RPMI7951 (cell line): ENCODE measurements at places on chromosomes 7 and 10. TPM values are rescaled to one million over a fixed set of nuclear protein-coding genes. Genes with fewer than 3 reads are reported as not detected.

OR2A42 gene
- 0.12 TPM in 1 of 2 replicates, not detected in the other for total RNA-seq

MBL2 gene
- total RNA-seq: not detected in 2 replicates

MALRD1 gene
- not detected in 2 replicates for total RNA-seq

PPP1R3A gene
- total RNA-seq: not detected in 2 replicates

INPP5A gene
- total RNA-seq: 25.5 and 28.1 TPM in 2 replicates

IRF5 gene
- total RNA-seq: not detected in 2 replicates

OGDH gene
- total RNA-seq: 43.0 and 47.9 TPM in 2 replicates

HOXA11 gene
- total RNA-seq: 1.4 and 1.9 TPM in 2 replicates

POU6F2 gene
- total RNA-seq: not detected in 2 replicates

AUTS2 gene
- under 0.01 and 0.10 TPM in 2 replicates for total RNA-seq

TMEM139 gene
- not detected in 2 replicates for total RNA-seq

EPHB4 gene
- total RNA-seq: 24.6 and 27.0 TPM in 2 replicates

NUP42 gene
- 46.0 and 51.5 TPM in 2 replicates for total RNA-seq

PFKFB3 gene
- total RNA-seq: 44.3 and 46.6 TPM in 2 replicates

RBM20 gene
- total RNA-seq: 0.20 and 0.36 TPM in 2 replicates
